ENCODE measurements at places on chromosomes 3 and 15. TPM values are rescaled to one million over a fixed set of nuclear protein-coding genes. Genes with fewer than 3 reads are reported as not detected.
A peak's percentile ranks its signal among the peaks of the same experiment; 100 is the strongest.

Gene WDR93
- not detected for total RNA-seq

- H3K27ac ChIP-seq: no peak overlapping the region
- H3K4me3 ChIP-seq: no peak overlapping the region
- DNase-seq: no peak
- no peaks in the 10 kb centered on the region for H3K36me3 ChIP-seq
Observed at GRCh38 chr3:167929968-167930367, 165.8 kb downstream of the GOLIM4 start.

GRCh38 chr15:78570710-78571109, 5.4 kb downstream of the CHRNA5 start:
- no peaks in the 10 kb centered on the region for H3K36me3 ChIP-seq
- H3K27ac ChIP-seq: no peak overlapping the region
- no peaks in the 10 kb centered on the region for H3K27me3 ChIP-seq
- H3K4me3 ChIP-seq: no peak overlapping the region
- no peak for DNase-seq
- H3K4me1 ChIP-seq: peaks cover 2% of the 10 kb centered on the region

Gene THSD4
- 13.5 TPM for total RNA-seq

Gene SLCO2A1
- total RNA-seq: 3.7 TPM

Gene SPESP1
- total RNA-seq: 2.9 TPM

Gene FRMD5
- 0.32 TPM for total RNA-seq

- H3K27ac ChIP-seq: no peak overlapping the region
- H3K4me3 ChIP-seq: no peak overlapping the region
- H3K27me3 ChIP-seq: no peaks in the 10 kb centered on the region
- DNase-seq: no peak
Observed at GRCh38 chr3:146093896-146094295, 67.1 kb downstream of the PLOD2 start.

DNA sequence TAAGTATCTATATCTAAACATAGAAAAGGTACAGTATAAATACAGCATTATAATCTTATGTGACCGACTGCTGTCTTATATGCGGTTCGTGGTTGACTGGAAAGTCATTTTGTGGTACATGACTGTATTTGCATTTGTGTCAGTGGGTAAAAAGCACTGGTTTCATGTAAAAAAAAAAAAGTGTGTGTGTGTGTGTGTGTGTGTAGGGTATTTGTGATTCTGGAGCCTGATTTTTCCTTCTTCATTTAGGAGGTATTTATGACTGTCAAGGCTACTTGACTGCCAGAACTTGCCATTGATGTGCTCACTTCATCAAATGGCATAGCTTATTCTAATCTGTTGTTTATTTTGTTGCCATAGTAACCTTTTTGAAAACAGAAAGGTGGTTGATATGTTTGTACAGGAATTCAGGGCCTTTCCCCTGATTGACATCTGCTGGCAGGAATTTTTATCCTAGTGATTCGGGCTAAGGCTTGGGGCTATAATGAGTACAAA, 63.2 kb downstream of the AKAP13 start:
- H3K4me3 ChIP-seq: no peak overlapping the region
- no peak for DNase-seq
- H3K27ac ChIP-seq: no peak overlapping the region
- no peaks in the 10 kb centered on the region for H3K36me3 ChIP-seq

DNA sequence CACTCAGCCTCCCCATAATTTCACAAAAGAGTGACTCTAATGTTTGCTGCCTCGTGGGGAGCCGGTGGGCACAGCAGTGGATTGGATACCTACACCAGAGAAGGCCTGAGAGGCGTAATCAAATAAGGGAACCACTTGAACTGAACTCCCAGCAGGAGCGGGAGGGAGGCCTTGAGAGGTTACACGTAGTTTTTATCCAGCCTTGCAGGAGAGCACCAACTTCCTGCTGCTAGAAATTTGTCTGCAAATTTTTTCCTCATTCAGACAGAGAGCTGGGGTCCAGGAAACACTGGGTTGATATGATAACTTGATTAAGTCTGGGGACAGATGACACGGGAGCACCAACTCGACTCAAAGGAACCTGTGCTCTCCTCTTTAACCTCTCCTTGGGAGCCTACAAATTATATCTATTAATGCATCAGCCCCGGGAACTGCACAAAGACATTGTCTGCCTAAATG, 69.8 kb downstream of the HES1 start:
- no peak overlapping the region for H3K4me3 ChIP-seq
- H3K27me3 ChIP-seq: no peaks in the 10 kb centered on the region
- DNase-seq: no peak

DNA sequence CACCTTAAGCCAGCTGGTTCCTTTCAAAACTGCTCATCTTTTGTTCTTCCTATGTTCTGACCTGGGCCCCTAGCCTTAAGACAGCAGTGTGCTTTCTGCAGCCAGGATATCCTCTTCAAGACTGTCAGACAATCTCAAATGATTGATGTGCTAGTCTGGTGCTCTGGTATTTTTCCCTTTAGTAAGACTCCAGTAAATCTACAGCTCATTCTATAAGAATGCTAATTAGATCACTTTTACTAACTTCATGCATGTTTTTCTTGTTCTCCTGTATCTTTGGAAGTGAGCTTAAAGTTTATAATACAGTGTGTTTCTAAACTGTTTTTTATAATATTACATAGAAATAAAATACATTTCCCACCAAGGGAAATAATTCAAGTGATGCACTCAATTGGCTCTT, 220.9 kb upstream of the NANOGP8 start:
- no peaks in the 10 kb centered on the region for H3K27me3 ChIP-seq
- H3K36me3 ChIP-seq: no peaks in the 10 kb centered on the region
- H3K4me3 ChIP-seq: no peak overlapping the region
- peaks cover 7% of the 10 kb centered on the region for H3K4me1 ChIP-seq
- no peak overlapping the region for H3K27ac ChIP-seq

DNA sequence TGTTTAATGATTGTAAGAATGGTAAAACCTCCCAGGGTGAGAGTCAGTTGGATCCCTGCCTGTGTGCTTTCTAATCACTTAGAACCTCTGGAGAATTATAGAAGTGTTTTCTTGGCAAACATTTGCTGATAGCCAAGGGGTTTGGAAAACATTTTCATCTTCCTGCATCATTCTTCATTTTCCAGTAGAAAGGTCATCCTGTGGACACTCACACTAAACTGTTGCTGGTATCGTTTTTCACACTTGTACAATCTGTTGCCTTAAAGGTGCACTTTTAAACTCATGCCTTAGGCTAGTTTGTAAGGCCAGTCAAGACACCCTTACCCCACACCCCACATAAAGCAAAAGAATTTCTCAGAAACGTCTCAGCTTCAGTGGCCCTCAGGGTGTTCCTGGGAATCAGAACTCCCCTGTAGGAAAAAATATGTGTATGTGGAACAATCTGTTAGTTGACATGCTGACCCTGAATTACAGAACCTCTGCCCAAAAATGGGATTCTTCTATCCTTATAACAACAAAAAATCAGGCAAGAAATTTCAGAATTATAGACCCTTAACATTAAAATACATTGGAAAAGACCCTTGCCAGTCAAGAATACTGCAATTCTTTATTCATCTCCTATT, 5.8 kb upstream of the PLD1 start:
- no peaks in the 10 kb centered on the region for H3K27me3 ChIP-seq
- H3K36me3 ChIP-seq: no peaks in the 10 kb centered on the region
- H3K4me1 ChIP-seq: peaks cover 7% of the 10 kb centered on the region
- no peak overlapping the region for H3K4me3 ChIP-seq
- DNase-seq: no peak

- no peak overlapping the region for H3K27ac ChIP-seq
- H3K4me3 ChIP-seq: peak overlapping the region; percentile 10
- no peaks in the 10 kb centered on the region for H3K4me1 ChIP-seq
- H3K27me3 ChIP-seq: no peaks in the 10 kb centered on the region
- no peak for DNase-seq
Observed at GRCh38 chr3:145182196-145182911, 978.6 kb downstream of the PLOD2 start.

GRCh38 chr3:33044676-33045075, 52.3 kb downstream of the GLB1 start:
- no peaks in the 10 kb centered on the region for H3K36me3 ChIP-seq
- DNase-seq: no peak
- no peaks in the 10 kb centered on the region for H3K27me3 ChIP-seq
- no peak overlapping the region for H3K27ac ChIP-seq

DNA sequence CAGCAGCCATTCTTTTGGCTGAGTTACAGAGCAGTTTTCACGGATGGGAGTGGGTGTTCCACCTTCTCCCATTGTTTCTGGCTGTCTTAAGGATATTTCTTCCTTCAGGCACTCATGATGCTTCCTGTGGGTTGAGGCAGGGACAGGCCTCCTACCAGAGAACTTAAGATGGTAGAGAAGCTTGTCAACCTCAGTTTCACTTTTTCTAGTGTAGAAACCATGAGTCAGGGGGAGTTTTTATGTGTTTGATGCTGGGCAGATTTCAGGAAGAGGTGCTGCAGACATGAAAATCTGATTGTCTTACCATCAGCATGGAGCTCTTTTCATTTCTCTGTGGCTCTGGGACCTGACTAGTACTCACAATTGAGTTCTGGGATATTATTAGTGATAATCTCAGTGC, 48.7 kb upstream of the VEPH1 start:
- no peaks in the 10 kb centered on the region for H3K4me1 ChIP-seq
- no peaks in the 10 kb centered on the region for H3K27me3 ChIP-seq
- H3K27ac ChIP-seq: no peak overlapping the region
- no peak for DNase-seq
- H3K4me3 ChIP-seq: no peak overlapping the region

- DNase-seq: no peak
- H3K36me3 ChIP-seq: no peaks in the 10 kb centered on the region
- H3K27me3 ChIP-seq: no peaks in the 10 kb centered on the region
Observed at GRCh38 chr15:57751177-57751800, 44.8 kb downstream of the POLR2M start.

- H3K4me3 ChIP-seq: no peak overlapping the region
- no peaks in the 10 kb centered on the region for H3K27me3 ChIP-seq
- H3K4me1 ChIP-seq: no peaks in the 10 kb centered on the region
Observed at GRCh38 chr15:44082558-44083157, 112.4 kb downstream of the FRMD5 start.

DNA sequence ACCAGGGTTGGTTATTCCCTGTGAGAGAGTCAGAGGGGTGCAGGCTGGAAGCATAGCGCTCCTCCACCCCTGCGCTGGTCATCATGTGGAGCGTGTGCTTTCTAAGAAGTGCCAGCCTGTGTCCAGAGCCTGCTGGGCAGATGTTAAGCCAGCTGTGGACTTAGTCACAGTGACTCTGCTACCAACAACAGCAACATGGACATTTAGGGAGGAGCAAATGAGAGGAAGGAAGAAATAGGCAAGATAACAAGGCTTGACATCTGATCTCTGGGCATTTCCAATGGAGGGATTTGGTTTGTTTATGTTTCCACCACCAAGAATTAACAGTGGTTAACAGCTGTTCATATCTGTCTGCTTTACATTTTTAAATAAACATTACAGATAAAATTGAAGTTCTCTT, 36.4 kb upstream of the MYZAP start:
- no peaks in the 10 kb centered on the region for H3K36me3 ChIP-seq
- peaks cover 8% of the 10 kb centered on the region for H3K4me1 ChIP-seq
- no peak overlapping the region for H3K27ac ChIP-seq
- H3K27me3 ChIP-seq: no peaks in the 10 kb centered on the region
- DNase-seq: no peak

Measured in ovary (tissue), 10 donors.